Karpas-422 (cell line): ENCODE measurements at places on chromosomes 7 and 10.

GRCh38 chr7:92296880-92297445 lies 51.2 kb downstream of the ANKIB1 start:
- no peak for DNase-seq

- no peak for DNase-seq
These were observed 55.7 kb upstream of the PRSS58 start for GRCh38 chr7:142313528-142313927.

GRCh38 chr10:1187151-1187854 lies 131.1 kb downstream of the WDR37 start:
- DNase-seq: no peak

DNA sequence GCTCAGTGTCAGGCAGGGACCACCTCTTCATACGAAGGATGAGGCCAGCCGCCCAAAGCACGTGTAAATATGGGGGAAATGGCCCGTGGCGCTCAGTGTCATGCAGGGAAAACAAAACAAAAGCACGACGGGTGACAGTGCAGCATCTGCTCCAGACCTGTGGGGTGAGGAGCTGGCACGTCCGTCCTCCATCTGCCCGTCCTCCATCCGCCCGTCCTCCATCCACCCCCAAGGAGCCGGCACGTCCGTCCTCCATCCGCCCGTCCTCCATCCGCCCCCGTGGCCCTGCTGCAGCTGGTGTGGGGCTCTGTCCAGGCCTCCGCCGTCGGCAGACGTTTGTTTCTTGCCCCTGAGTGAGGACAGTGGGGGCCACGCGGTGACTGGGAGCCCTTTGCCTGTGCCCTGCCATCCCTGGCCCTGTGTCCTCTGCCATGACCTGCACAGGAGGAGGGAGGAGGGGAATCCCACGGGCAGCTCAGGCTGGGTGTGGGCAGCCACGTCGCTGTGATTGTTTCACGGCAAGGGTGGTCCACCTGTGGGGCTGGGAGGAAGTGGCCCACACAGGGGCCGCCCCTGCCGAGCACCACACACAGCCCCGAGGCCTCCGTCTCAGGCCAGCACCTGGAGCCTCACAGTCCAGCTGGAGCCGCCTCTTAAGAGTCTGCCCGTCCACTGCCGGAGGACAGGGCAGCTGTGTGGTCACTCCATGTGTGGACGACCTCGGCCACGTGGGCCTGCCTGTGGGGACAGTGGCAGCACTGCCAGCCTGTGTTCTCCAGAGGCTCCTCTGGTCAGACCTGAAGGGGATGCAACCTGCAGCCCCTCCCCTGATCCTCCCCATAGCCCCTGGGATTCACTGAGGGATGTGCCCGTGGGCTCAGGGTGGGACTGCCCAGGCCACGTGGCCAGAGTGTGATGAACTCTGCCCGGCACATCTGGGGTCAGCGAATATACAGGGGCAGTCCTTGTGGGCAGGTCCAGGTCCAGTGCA lies 38.2 kb upstream of the DPYSL4 start:
- no peak for DNase-seq

DNA sequence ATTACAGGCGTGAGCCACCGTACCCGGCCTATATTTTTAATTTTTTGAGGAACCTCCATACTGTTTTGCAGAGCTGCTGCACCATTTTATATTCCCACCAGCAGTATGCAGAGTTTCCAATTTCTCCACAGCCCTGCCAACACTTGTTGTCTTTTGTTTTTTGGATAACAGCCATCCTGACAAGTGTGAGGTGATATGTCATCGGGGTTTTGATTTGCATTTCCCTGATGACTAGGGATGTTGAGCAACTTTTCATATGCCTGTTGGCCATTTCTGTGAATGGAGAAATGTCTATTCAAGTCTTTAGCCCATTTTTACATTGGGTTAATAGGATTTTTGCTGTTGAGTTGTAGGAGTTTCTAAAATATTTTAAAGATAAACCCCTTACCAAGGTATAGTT lies 22.2 kb downstream of the ENTPD7 start:
- no peak for DNase-seq

DNA sequence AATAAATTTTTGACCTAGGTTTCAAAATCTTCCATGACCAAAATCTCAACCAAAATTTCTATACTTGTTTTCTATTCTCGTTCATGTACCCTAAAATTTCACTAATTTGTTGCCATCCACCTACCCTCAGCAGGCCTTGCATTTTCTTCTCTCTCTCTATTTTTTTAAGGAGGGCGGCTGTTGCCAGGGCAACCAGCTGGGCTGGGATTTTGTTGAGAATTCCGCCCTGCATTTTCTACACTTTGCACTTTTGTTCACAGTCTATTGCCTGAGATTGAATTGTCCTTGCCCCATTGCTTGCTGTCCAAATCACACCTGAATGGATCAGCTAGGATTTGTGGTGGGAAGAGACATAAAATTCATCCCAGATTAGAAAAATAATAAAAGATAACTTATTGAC lies 657.5 kb upstream of the NRP1 start:
- DNase-seq: no peak

DNA sequence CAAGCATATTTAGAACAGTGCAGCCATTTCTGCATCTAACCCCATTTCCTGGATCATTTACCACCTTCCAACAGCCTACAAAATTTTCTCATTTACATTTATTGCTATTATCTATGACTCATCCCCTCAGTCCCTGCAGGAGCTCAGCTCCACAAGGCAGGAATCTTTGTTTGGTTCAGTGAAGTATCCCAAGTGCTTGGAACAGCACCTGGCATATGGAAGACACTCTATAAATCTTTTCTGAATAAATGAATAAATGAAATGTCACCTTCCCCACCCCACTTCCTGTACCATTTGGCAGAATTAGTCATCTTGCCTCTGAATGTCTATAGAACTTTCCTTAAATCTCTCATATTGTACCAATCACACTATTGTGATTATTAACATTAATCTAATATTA lies 110.7 kb downstream of the HIP1 start:
- no peak for DNase-seq
